Nucleus accumbens (tissue), 56 donors: ENCODE measurements at places on chromosomes 16 and 17.

- no peak for DNase-seq
Measured at GRCh38 chr17:28956112-28956511, 4.8 kb upstream of the PHF12 start.

DNA sequence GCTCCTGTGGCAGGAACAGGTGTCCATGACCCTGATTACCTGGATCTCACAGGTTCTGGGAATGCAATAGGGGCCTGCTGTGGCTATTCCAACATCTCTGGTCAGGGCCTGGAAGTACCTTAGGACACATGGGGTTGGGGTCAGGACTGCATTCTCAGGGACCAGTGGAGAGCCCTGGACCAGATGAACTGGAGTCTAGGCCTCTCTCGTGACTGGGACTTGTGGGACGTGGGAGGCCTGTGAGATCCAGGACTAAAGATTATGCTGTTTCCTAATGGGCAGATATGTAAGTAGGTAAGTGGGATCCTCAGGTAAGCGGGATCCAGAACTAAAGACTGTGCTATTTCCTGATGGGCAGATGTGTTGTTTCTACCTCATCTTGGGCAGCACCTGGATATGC, 16.2 kb upstream of the CD300A start:
- DNase-seq = no peak

GRCh38 chr17:55648086-55648485, 74.6 kb downstream of the TMEM100 start:
- DNase-seq = no peak

- DNase-seq = no peak
Measured at GRCh38 chr16:87782033-87782432, 16.2 kb upstream of the KLHDC4 start.

GRCh38 chr16:24054741-24055491, 201.2 kb upstream of the CACNG3 start:
- no peak for DNase-seq

DNA sequence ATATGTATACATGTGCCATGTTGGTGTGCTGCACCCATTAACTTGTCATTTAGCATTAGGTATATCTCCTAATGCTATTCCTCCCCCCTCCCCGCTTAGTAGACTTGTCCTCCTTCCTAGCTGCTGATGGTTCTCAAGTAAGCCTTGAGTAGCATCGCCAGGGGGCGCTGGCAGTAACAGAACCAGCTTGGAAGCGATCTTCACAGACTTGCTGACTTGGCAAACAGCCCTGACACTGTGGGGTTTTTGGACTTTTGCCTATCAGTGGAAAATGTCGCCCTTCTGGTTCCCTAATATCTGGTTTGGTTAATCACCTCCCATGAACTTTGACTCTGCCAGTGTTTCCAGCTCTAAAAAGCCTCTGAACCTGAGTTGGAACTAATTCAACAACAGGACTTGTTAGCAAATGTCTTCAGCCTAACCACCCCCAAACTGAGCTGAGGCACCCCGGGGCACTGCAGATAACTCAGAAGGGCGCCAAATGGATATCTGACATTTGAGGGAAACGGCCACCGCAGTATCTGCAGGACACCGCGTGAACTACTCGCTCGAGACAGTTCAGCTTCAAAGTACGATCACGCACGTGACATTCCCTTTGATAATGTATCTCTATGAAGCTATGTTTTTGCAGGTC, 15.4 kb upstream of the SPATA32 start:
- peak; percentile 82 for DNase-seq

- no peak for DNase-seq
Measured at GRCh38 chr17:40182606-40183005, 5.3 kb downstream of the RAPGEFL1 start.

DNA sequence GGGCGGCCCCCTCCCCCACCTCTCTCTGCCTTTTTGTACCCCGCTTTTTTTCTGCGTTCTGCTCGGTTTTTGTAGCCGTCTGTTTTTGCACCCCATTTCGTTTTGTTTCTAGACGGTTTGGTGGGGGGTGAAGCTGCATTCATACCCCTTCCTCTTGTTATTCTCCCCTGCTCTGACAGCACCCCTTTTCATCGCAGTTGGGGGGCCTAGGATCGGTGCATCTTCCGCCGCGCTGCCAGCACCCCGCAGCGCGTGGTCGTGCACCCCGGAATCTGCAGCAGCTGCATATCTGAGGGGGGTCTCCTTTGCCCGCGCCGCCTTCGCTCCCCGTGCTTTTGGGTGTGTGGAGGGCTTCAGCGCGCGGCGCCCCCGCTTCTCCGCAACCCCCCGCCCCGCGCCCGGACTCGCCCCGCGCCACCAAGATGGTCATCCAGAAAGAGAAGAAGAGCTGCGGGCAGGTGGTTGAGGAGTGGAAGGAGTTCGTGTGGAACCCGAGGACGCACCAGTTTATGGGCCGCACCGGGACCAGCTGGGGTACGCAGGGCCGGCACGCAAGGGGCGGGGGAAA, 455 bp downstream of the ATP1B2 start:
- DNase-seq = no peak

DNA sequence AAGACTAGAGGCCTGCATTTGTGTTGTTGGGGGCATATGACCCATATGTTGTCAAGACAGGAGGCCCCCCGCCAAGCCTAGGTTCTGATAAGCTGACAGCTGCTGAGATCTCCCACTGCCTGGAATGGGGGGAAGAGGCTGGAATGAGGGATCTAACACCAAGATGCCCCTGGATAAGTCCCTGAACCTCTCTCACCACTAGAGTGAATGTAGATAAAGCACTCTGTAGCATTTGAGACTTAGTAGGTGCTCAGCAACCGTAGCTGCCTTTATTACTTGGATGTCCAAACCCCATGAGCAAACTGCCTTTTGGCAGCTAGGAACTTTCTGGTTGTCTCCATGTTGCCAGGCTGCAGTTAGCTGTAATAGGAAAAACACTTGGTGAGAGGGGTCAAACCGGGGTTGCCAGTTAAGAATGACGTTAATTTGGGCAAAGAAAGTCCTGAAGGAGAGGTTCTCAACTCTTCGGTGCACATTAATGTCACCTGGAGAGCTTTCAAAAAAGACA, 4.4 kb upstream of the RASL10B start:
- no peak for DNase-seq

DNA sequence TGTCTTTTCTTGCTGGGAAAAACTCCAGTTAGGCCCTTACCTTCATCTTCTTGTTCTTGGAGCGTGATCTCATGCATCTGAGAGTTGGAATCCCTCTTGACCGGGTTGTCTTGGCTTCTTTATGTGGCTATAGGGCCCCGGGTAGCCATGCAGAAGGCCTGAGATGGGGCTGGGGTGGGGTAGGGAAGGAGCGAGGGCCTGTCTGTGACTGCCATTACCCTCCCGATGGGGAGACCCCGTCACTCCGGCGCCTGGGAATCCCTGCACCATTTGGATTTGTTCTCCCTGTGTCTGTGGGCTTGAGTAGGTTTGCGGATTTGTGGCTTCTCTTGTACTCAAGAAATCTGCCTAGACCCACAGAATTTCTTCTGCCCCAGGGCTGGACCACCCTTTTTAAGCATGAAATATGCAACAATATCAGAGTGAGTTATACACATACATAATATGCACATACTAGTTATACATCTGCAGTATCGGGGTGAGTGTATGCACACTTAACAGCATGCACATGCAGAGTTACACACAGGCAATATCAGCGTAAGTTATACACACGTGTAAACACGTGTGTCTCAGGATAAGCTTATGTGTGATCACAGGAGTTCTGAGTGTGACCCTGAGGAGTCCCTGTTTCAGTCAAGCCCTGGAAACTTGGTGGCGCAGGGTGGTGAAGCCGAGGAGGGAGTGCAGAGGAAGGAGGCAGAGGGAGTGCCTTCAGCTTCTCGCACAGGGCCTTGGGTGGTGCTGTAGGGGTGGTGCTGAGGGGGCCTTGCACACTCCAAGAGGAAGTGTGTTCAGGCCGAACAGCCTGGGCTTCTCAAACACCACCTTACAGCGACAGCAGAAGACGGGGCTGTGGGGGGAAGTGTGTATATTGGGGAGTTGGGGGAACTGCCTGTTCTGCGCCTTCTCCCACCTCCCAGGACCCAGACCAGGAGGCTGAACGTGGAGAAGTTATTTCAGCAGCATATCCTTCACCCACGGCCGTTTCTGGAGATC, 18.5 kb downstream of the CCDC42 start:
- no peak for DNase-seq

DNA sequence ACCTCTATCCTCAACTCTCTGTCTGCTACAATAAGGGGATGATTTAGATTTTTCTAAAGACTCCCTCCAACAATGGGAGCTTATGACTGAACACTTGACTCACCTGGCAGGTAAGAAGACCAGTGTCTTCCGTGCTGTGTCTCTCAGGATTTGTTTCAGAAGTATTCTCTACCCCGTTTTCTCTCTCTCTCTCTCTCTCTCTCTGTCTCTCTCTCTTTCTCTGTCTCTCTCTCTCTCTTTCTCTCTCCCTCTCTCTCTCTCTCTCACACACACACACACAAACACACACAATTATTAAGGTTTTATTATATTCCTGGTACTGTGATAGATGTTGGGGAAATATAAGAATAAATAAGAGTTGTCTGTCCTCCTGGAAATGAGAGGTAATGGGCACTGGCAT, 263.9 kb downstream of the TOX3 start:
- DNase-seq = no peak

DNA sequence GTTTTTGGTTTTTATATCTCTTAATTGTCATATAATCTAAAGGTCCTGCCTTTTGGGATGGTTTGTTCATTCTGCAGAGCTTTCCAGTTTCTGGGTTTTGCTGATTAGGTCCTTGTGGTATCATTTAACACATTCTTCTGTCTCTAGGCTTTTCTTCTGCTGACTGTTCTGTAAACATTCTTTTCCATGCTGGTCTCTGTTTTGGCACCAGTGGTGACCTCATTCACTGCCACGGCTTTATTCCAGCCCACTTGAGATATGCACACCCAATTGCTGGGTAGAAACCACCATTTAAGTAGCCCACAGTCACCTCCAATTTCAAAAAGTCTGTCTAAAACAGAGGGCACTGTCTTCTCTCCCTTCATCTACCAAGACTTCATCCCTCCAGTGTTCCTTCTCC, 31.1 kb upstream of the COX10 start:
- no peak for DNase-seq

- DNase-seq = no peak
Measured at GRCh38 chr17:35361027-35361426, 12.4 kb downstream of the SLFN11 start.

DNA sequence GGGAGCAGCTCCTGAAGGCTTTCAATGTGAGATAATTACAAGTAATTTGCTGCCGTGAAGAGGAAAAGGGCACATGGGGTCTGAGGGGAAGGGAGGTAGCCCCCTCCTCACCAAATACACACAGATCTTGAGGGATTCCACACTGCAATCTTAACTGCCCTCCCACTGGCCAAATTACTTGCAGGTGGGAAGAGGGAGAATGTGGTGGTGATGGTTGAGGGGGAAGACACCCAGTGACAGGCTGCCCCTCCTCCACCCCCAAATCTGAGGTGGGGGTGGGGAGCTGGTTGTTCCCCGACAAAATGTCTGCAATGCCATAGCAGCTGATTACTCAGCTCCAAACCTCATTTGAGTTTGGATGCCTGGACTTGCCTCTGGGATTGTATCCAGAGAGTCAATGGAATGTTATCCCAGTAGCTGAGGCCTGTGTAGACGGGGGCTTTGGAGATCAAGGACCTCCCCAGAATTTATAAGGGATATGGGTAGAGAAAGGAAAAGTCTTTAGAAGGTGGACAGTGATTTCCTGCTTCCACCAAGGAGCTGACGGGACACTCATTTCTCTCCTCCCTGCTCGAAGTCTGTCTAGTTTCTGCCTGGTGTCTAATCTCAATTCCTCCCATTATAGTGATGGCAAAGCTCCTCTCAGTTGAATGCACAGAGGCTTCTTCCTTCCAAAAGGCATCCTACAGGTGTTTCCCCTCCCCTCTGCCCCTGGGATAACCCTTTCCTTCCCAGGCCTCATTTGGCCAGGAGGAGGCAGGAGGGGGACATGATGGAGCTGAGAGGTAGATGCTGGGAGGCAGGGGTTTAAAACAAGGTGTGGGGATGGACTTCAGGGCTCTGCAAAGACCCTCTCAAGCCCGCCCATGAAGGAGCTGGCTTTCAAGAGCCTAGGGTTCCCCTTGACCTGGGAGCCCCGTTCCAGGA, 8.7 kb downstream of the DLX4 start:
- DNase-seq = no peak

- no peak for DNase-seq
Measured at GRCh38 chr17:43640491-43641252, 21.1 kb downstream of the MEOX1 start.

- no peak for DNase-seq
Measured at GRCh38 chr16:26700250-26700649, 366.5 kb upstream of the C16orf82 start.

DNA sequence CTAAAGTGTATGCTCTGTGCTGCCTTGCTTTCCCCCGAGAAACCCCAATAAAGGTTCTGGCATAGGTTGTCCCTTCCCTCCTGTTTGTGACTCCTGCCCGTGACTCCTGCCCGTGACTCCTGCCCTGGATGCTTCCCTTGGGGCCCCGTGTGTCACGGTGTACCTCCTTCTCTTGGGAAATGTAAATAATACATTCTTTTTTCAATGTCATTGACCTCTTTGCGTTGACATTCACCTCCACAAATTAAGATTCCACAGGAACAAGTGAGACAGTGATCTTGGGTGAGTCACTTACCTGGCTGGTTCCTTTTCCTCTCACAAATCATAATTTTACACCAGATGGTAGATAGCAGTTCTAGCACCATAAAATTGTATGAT, 632 bp downstream of the CCL15 start:
- no peak for DNase-seq

DNA sequence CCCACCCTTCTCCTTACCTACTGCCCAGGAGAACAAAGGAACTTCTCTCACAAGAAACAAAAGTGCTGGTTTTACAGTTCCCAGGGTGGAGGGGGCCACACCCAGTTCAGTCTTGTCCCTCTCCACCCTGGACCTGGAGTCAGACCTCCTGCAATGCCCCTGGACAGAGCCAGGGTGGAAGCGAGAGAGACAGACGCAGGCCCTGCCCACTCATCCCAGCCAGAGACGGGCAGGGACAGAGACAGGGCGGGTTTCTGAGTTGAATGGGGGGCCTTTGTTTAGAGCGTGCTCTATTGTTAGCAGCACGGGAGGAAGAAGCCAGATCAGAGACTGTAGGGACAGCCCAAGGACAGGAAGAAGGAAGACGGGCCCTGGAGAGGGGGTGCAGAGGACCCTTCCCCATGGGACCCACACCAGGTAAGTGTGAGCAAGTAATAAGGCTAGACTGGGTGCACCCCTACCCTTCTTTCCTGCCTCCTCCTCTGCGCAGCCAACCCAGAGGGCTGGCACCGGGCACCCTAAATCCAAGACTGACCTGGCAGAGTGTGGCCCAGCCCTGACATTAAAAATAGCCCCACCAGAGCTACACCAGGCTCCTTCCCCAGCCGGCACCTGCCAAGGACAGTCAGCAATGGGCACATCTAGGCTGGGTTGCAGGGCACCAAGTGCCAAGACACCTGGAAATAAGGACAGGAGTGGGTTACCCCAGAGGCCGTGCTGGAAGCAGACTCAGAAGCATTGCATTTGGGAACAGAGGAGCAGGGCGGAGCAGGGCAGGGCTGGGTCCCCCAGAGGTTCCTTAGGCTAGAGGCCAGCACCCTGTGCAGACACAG, 10.9 kb downstream of the JUP start:
- peak; percentile 53 for DNase-seq
